ENCODE measurements at places on chromosomes 7 and 10. TPM values are rescaled to one million over a fixed set of nuclear protein-coding genes. Genes with fewer than 3 reads are reported as not detected.

TMEM236 gene
- polyA plus RNA-seq = 0.37 TPM

DNA sequence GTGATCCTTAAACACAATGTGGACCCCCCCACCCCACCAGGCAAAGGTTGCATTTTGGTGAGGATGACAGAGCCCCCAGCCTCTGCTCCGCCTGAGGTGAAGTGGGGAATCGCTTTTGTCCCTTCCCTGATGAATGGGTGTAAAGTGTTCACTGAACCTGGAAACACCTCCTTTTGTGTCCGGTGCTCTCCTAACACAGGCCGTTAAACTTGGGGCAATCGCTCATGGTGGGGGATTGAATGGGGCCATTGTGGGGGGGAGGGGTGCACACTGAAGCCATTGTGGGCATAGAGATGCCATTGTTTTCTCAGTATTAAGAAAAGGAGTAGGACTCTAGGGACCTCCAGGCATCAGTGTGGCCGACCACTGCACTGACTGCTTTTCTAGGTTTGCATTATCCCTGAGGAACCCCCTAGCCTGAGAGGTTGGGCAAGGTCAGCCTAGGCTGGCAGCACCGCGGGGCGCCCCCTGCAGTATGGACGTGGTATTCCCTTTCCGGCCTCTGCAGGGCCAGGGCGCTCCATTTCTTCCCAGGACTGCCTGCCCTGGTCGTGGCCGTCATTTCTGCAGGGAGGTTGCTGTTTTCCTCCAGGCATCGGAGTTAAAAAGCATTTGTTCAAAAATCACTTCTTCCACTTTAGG is 158.3 kb downstream of the TCF7L2 start:
- DNase-seq = no peak

HOXA10 gene
- 0.94 TPM for polyA plus RNA-seq

C7orf33 gene
- polyA plus RNA-seq = not detected

CDK1 gene
- polyA plus RNA-seq = 98.7 TPM

DNA sequence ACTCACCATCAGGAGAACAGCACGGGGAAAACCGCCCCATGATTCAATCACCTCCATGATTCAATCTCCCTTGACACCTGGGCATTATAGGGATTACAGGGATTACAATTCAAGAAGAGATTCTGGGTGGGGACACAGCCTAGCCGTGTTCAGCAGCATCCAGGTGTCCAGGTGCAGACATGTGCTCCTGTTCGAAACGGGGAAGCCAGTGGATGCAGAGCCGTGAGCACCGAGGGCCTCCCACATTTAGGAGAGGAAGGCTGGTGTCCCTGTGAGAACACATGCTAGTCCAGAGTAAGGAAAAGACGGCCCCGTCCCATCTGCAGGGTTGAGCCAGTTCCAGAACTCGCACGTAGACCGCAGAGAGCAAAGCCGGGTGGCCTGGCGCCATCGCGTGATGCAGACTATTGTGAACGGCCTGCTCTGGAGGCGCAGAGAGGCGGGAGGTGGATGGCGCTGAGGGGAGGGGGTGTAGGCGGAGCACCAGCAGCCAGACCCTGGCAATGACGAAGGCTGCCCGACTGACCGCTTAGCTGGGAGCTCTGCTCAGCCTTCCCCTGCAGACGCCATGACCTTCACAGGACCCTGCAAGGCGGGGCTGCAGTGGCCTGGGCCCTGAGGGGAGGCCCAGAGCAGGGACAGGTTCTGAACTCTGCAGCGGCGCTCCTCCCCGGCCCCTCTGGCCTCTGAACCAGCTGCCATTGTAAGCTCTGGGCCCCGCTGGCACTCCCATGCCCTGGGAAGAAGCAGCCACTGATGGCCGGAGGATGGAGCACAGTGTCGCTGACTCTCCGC is 141.6 kb upstream of the TCERG1L start:
- peak; percentile 70 for DNase-seq

NPC1L1 gene
- 0.33 TPM for polyA plus RNA-seq

ANKRD7 gene
- polyA plus RNA-seq = 2.4 TPM

HTR5A gene
- polyA plus RNA-seq = not detected

DNA sequence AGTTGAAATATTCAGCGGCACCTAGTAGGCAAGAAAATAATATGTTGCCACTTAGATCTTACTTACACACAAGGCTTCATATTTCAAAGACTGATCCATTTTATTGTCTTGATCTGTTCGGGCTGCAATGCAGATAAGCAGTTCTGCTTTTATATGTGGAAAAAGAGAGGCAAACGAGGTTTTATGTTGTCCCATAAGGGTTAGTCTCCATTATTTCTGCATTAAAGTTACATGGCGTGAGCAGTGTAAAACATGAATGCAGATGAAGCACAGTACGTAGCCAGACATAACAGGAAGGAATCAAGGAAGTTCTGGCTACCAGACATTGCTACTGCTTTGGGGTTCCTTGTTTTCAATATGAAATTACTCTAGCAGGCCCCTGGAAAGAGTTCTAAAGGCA is 224.8 kb downstream of the BBS9 start:
- DNase-seq = no peak

- no peak for DNase-seq
These were observed 56.3 kb downstream of the LHPP start for GRCh38 chr10:124517931-124518330.

- no peak for DNase-seq
These were observed 260.3 kb upstream of the FERD3L start for GRCh38 chr7:19405541-19405940.

DNA sequence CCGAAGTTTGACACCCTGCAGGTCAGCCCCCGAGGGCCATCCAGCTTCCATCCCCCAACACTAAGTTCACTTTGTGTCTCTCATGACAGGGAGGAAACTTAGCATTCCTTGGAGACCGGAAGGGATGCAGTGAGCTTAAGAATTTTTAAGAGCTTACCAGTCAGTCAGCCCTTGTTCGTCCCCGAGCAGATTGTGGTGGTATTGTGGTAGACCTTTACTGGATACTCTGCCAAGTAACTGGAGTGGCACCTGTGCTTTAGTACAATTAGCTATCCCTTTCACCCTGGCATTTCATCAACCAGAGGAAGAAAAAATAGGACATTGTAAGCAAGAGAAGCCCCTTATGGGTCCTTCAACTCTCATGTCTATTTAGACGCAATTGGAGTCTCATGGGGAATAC is 74.8 kb downstream of the NSUN6 start:
- DNase-seq = no peak

CDC14C gene
- polyA plus RNA-seq = not detected

DNA sequence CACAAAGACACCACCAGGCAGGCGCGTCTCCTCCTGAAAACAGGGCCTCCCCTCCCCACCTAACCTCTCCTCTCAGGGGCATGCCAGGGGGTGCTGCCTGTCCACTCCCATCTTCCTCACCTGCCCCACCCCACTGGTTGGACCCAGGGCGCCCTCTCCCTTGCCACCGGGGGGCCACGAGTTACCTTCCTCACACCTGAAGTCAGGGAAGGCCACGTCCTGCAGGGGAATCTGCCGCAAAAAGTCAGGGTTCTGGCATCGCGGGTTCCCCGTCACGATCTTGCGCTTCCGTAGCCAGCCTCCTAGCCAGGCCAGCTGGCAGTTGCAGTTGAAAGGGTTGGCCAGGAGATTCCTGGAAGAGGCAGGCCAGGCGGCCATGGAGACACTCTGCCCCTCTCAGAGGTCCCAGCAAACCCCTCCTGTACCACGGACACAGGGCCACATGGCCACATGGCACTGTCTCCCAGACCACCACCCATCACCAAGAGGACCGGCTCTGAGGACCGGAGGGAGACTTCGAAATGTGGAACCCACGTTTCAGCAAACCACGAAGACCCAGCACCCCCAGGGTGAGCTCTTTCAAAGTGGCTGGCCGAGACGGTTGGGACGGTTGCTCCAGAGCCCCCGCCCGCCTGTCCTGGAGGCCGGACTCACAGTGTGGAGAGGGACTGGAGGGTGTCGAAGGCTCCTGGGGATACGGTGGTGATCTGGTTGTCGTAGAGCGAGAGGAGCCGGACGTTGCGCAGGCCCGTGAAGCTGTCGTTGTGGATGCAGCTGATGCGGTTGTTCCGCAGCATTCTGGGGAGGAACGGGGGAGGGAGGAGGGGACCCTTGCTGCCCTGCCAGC is 142.8 kb downstream of the SLIT1 start:
- no peak for DNase-seq

DNA sequence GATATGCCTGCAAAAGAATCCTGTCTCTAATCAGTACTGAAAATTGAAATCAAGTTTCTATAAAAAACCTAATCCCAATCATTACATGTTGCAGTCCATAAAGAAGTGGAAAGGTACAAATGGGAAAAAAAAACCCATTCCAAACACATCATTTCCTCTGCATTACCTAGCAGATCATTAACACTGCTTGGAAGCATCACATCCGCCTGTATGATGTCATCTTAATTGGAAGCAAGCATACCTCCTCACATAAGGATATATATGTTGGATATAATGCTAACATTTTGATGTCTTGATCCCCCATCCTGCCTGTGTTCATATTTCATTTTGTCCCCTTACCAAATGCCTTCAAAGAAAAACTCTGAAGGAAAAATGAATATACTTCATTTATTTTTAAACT is 241.3 kb upstream of the AOAH start:
- DNase-seq = no peak

DNA sequence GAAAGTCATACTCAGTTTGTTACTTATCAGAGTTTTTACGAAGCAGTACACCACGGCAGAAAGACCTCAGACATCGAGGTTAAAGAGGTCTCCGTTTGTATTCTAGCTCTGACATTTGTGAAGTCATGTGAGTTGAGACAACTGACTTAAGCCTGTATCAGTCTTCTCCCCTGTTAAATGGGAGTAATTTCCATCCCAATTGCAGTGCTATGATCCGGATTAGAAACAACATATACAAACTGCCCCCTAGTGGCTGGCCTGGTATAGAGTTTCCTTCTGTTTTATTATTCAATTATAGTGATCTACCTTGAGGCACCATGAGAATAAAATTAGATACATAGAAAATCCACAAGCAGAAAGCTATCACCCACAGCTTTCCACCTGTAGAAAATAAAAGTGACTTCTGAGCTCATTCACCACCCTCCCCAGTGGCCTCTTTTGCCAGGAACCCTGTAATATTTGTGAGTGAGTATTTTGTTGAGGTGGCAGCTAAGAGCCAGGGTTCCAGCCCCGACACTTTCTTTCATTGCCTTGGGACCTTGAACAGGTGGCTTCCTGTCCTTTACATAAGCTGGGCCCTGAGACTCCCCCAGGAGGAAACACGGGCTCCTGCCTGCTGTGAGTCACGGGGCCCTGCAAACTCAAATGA is 607.2 kb upstream of the MGMT start:
- DNase-seq = no peak

DNA sequence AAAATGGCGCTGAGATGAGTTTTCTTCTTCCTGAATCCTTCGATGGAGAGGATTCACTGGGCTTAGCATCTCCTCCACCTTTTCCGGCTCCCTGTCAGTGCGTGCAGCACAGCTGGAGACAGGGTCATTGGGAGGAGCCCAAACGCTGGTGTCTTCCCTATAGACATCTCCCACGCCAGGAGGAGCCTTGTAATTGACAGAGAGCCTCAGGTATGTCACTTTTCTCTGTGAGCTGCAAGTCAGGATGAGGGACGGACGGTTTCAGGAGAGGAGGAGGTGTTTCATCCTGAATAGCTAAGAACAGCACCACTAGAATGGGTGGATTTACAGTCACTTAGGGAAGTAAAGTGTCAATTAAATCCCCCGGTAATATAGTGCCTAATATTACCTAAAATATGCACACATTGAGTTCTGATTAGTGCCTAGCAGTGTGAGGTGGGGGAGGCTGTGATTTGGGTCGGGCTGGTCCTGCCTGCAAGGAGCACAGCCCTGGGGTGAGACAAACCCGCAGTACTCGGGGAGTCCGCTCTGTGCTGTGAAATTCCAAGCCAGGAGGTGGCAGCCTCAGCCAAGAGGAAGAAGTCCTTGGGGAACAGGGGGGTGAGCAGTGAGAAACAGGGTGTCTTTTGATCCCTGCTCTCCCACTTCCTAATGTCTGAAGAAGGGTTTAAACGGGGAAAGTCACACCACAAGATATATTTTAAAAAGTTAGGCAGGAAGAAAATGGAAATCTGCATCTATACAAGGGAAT is 28.2 kb downstream of the IL15RA start:
- no peak for DNase-seq

- DNase-seq = peak; percentile 19
These were observed 12.6 kb downstream of the DHX32 start for GRCh38 chr10:125868372-125868975.

SEMA3A gene
- 11.3 TPM for polyA plus RNA-seq

DNA sequence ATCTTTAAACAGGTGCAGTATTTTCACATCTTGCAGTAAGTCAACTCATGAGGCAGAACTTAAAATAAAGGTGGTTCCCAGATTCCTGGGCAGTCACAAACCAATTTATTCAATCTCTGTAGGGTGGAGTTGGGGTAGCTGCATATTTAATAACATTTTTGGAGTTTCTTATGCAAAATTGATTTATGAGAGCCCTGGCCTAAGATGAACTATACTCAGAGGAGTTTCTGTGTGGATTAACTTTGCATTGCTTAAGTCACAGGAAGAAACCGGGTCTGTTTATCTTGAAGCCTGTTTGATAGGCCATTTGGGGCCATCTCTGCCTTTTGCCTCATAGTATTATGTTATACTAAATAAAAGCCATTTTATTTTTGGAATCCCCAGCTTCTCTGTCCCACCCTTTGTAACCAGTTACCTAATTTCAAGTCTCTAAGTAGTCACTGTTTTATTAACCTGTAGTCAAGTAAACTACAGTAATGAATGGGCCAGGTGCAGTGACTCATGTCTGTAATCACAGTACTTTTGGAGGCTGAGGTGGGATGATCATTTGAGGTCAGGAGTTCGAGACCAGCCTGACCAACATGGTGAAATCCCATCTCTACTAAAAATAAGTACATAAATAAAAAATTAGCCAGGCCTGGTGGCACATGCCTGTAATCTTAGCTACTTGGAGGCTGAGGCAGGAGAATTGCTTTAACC is 104.4 kb upstream of the FAM3C start:
- DNase-seq = no peak

DNA sequence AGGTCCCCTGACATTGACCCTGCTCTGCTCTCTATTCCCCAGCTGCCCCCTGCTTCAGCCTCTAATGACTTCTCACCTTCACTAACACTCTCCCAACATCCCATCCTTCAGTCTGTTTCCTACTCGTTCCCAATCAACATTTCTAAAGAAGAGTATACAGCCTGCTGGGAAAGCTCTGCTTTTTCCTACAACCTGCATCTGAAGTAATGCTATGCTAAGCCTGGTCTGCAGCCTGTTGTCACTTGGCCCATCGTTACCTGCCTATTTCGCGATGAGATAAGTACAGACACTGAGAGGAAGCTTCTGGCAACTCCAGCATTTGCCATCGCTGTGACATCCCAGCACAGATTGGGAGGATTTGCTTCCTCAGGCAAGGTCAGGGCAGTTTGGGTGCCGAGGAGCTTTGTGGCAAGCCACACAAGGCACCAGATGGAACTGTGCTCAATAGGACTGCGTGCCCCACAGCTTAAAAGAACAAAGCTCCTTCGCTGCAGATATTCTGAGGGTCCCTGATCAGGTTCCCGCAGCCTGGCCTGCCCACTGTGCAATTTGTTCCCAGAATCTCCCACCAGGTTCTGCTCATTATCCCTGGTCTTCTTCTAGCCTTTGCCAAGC is 51.4 kb downstream of the PKD1L1 start:
- no peak for DNase-seq
